Stimulated activated CD8-positive, alpha-beta memory T cell treated with anti-CD3 and anti-CD28 coated beads, Interleukin-15, amount 100 ng/mL, for 48 hours (primary cell): ENCODE measurements at places on chromosomes 12 and 14.

GRCh38 chr12:47841501-47841900 is 21.8 kb upstream of the HDAC7 start:
- no peak for DNase-seq

DNA sequence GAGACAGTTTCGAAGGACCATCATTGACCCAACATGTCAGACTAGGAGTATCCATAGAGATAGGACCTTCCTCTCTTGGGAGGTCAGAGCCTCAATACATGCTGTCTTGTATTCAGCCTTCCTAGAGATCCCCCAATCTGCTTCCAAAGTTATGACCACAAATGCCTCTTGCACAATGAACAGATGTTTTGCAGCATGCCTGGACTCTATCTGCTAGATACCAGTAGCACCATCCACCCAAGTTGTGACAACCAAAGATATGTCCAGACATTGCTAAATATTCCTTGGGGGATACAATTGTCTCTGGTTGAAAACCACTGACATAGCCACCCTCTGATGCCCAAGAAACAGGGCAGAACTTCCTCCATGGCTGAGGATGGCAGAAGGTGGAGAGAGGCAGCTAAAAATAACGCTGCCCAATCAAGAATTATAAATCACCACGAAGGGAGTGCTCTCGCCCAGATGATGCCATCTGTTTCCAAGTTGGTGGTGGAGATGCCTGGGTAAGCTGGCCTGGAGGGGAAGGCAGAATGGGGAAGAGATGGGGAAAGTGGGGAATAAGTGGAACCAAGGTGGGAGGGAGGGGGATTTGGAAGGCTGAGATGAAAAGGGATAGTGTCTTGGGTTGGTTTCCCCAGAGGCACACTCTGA is 42.9 kb upstream of the NOS1 start:
- no peak for DNase-seq

- no peak for DNase-seq
Observed at GRCh38 chr14:100281286-100282082, 24.8 kb downstream of the SLC25A29 start.

- DNase-seq, result no peak
Observed at GRCh38 chr14:39398382-39398781, 33.9 kb downstream of the FBXO33 start.

GRCh38 chr12:100401660-100402059 is 44.8 kb downstream of the SLC17A8 start:
- no peak for DNase-seq

DNA sequence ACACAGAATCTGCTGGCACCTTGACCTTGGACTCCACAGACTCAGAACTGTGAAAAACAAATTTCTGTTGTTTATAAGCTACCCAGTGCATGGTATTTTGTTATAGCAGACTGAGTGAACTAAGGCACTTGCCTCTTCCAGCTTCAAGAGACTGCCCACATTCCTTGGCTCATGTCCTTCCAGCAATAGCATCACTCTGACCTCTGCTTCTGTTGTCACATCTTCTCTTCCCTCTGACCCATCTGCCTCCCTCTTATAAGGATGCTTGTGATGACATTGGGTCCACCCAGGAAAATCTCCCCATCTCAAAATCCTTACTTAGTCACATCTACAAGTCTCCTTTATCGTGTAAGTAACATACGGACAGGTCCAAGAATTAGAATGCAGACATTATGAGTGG is 200.4 kb downstream of the PIK3C2G start:
- no peak for DNase-seq

GRCh38 chr12:57882575-57882974 is 36.0 kb upstream of the CTDSP2 start:
- no peak for DNase-seq

DNA sequence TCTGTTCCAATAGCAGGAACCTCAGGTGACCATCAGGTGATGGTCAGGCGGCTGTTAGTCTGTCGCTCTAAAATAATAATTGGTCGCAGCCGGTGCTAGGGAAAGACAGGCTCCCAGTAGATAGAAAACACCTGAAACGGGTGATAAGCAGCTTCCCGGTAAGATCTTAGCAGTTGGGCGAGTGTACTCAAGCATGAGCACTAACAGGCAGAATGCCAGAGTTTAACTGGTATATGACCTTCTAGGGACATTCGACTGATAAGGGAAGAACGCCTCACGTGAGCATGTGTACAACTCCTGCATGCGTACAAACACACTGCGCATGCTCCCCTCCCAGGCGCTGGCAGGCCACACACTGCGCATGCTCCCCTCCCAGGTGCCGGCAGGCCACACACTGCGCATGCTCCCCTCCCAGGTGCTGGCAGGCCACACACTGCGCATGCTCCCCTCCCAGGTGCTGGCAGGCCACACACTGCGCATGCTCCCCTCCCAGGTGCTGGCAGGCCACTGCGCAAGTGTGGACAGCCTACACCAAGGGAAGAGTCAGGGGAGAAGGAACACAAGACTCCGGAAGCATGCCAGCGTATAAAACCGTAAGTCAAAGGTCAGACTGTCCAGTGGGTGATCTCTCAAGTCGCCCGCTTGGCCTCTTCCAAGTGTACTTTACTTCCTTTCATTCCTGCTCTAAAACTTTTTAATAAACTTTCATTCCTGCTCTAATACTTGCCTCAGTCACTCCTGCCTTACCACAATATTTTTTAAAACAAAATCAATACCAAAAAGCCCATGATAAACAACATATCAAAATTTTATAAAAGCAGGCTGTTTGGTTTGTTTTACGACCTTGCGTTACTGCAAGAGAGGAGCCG is 24.5 kb downstream of the GPRC5D start:
- DNase-seq, result no peak

DNA sequence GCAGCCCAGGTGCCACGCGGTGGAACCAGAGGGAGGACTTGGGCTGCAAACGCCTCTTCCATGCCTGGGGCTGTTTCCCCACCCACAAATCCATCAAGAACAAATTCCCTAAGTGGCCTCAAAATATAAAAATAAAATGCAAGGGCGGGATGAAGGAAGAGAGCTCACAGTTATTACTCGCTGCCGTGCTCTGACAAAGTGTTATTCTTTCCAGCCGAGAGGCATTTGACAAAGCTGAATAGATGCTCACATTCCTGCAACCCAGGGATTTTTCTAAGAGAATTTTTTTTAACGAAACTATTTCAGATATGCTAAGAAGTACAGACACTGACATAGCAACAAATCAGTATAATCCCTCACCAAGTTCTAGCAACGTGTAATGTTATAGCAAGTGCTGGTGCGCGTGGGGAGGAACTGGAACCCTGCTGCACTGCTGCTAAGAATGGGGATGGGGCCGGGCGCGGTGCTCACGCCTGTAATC is 70.7 kb downstream of the SCARB1 start:
- no peak for DNase-seq

DNA sequence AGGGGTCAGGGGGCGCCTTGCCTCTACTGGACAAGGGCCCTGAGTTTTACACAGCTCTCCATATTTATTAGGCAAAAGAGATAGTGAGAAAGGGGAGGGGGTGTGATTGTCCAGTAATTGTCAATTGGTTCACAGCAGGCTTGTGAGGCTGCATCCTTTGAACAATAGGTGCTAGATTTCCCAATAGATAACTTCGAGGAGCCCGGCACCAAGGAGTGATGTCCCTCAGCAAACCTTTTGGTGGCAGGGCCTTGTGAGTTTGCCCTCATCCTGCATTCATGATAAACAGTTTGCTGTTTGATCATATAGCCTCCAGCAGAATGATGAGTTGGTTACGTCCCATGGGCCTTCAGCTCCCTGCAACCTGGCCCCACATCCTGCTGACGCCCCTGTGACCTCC is 2.7 kb upstream of the PRIMA1 start:
- DNase-seq, result no peak

GRCh38 chr14:76015668-76016067 is 30.1 kb downstream of the IFT43 start:
- no peak for DNase-seq

GRCh38 chr12:48690436-48690835 is 8.4 kb upstream of the KANSL2 start:
- DNase-seq, result no peak

DNA sequence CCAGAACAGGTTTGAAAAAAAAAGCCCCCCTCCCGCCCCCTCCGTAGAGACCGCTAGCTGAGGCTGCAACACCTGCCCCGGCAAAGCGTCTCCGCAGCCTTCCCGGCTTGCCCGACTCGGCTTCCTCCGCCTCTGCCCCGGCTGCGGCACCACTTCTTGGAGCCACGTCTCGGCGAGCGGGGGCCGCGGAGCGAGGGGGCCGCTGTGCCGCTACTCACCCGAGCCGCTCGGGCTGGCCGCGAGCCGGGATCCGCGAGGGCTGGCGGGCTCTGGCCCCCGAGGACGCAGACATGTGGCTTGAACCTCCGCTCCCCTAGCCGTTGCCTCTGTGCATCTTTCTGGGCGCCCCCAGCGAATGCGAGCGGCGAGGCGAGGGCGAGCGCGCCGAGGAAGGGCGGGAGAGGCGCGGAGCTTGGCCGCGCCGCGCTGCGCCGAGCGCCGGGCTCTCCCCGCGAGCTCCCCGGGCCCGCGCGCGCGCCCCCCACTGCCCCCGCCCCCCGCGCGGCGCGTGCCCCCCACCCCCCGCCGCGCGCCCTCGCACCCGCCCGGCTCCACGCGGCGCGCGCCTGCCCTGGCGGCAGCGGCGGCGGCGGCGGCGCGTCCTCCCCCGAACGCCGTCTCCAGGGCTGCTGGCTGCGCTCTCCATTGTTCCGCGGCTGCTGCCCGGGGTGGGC is 249.5 kb downstream of the APAF1 start:
- DNase-seq, result no peak

DNA sequence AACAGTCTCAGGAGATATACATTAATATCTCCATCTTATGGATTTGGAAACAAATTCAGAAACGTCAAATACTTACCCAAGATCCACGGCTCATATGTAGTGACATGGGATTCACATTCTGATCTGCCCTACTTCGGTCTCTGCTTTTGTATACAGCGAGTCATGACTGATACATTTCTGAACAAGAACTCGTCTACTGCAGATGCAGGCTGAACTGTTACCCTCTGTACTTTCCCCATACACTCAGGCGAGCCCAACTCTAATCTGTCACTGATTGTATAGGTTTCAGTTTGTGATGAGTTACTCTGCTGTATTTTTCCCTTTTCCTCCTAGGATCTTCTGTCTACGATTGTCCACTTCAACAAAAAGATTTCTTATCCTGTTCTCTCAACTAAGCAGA is 441.6 kb downstream of the CCDC91 start:
- no peak for DNase-seq

GRCh38 chr14:89493877-89494634 is 77.0 kb upstream of the FOXN3 start:
- no peak for DNase-seq

GRCh38 chr12:26331960-26332359 is 136.6 kb downstream of the SSPN start:
- no peak for DNase-seq

DNA sequence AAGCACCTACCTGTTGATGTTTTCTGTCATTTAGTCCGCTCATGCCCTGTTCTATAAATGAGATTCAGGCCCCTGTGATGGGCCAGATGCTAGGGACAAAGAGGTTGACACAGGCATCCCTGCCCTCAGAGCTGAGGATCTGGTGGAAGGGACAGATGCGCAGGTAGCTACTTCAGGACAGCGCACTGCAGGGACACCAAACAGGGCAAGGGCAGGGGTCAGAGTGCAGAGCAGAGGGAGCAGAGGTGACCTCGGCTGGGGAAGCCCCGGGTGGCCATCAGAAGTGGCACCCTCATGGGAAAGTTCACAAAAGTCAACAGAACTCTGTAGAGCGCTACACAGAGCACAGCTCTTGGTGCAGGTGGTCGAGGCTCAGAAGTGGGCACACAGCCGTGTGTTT is 5.6 kb upstream of the PNMA1 start:
- no peak for DNase-seq

- no peak for DNase-seq
Observed at GRCh38 chr12:49903700-49904423, at the start of gene FAIM2. FAIM2 (minus strand) TSS chr12:49903900; CDS start chr12:49903792, 108 bp downstream.

DNA sequence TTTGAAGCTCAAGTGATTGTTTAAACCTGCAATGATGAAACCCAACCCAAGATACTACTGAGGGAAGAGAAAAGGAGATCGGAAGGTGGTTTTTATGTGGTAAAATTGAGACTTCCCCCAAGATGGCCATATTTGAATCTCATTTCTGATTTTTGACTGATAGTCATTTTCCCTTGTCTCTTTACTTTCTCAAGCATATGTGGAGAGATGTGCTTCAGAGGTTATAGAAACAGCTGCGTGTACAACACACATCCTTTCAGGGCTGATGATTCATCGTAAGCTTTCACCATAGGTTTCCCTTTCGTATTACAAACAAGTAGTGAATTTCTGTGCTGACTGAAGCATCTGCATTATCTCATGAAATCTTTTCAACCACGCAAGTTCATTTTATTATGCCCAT is 276.2 kb downstream of the EMP1 start:
- no peak for DNase-seq

- no peak for DNase-seq
Observed at GRCh38 chr12:70698345-70698744, 61.1 kb upstream of the PTPRB start.

- DNase-seq, result peak; percentile 32
Observed at GRCh38 chr12:68538726-68539614, 71.7 kb upstream of the RAP1B start.

- no peak for DNase-seq
Observed at GRCh38 chr12:79071498-79071897, 206.9 kb downstream of the SYT1 start.

DNA sequence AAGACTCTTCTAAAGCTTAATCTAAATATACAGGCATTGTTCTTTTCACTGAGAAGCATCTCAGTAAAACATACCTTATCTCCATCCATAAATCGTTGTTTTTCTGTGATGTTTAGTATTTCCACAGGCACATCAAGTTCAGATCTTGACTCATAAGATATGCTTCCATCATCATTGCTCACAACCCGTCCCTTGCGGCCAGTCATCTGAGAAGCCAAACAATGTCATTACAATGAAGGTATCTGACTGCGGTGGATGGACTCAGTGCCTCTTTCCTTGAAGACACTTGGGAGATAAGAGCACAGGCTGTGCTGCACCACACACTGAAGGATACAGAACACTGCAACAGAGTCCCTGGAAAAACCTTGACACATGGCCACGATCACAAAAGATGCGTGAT is 44.8 kb downstream of the SBNO1 start:
- DNase-seq, result no peak

- no peak for DNase-seq
Observed at GRCh38 chr12:87227162-87227561, 802.0 kb downstream of the C12orf50 start.

- no peak for DNase-seq
Observed at GRCh38 chr14:99904506-99904905, 111.3 kb downstream of the EML1 start.

DNA sequence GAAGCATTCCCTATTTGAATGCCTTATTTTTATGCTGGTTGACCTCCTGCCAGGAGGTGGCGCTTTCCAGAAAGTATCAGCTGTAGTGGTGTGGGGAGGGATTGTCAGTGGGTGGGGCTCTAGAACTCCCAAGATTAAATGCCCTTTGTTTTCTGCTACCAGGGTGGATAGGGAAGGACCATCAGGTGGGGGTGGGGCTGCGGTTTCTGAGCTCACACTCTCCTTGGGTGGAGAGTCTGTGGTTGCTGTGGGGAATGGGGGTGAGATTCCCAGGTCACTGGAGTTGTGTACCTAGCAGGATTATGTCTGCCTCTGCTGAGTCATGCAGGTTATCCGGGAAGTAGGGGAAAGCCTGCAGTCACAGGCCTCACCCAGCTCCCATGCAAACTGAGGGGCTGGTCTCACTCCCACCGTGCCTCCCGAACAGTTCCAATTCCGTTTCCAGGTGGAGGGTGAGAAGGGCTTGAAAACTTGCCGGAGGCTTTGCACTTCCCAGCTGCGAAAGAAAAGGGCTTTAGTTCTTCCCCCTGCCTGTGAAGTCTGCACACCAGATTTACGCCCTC is 68.3 kb downstream of the ALG10B start:
- DNase-seq, result no peak

GRCh38 chr12:110039085-110039807 is 9.1 kb downstream of the C12orf76 start:
- DNase-seq, result no peak
